Neural progenitor cell (in vitro differentiated cells): ENCODE measurements at places on chromosomes 16 and 17. TPM values are rescaled to one million over a fixed set of nuclear protein-coding genes. Genes with fewer than 3 reads are reported as not detected.
A peak's percentile ranks its signal among the peaks of the same experiment; 100 is the strongest.

- no peaks in the 10 kb centered on the region for H3K27me3 ChIP-seq
- H3K36me3 ChIP-seq: no peaks in the 10 kb centered on the region
- DNase-seq: peak; percentile 39
- no peak overlapping the region for H3K4me3 ChIP-seq
- no peak overlapping the region for H3K27ac ChIP-seq
- H3K4me1 ChIP-seq: peaks cover 20% of the 10 kb centered on the region
Measured at GRCh38 chr17:49775546-49776260, 11.8 kb upstream of the FAM117A start.

GRCh38 chr16:85570735-85571562 lies 42.2 kb upstream of the GSE1 start:
- H3K4me1 ChIP-seq: peaks cover 54% of the 10 kb centered on the region
- H3K4me3 ChIP-seq: no peak overlapping the region
- DNase-seq: no peak
- H3K27ac ChIP-seq: no peak overlapping the region
- H3K27me3 ChIP-seq: peaks cover 27% of the 10 kb centered on the region
- no peaks in the 10 kb centered on the region for H3K36me3 ChIP-seq

The CBX8 gene
- total RNA-seq: 2.8 and 15.2 TPM in 2 replicates

The PLEKHM1 gene
- 6.2 and 7.0 TPM in 2 replicates for total RNA-seq

The TBC1D3H gene
- not detected in 2 replicates for total RNA-seq
